ENCODE measurements at places on chromosomes 4 and X.

GRCh38 chrX:78035061-78035460 is 65.6 kb upstream of the PGAM4 start:
- DNase-seq: no peak

GRCh38 chr4:40412388-40412787 is 77.3 kb downstream of the CHRNA9 start:
- no peak for DNase-seq

- no peak for DNase-seq
These were observed 19.9 kb upstream of the TMSB4X start for GRCh38 chrX:12954981-12955380.

DNA sequence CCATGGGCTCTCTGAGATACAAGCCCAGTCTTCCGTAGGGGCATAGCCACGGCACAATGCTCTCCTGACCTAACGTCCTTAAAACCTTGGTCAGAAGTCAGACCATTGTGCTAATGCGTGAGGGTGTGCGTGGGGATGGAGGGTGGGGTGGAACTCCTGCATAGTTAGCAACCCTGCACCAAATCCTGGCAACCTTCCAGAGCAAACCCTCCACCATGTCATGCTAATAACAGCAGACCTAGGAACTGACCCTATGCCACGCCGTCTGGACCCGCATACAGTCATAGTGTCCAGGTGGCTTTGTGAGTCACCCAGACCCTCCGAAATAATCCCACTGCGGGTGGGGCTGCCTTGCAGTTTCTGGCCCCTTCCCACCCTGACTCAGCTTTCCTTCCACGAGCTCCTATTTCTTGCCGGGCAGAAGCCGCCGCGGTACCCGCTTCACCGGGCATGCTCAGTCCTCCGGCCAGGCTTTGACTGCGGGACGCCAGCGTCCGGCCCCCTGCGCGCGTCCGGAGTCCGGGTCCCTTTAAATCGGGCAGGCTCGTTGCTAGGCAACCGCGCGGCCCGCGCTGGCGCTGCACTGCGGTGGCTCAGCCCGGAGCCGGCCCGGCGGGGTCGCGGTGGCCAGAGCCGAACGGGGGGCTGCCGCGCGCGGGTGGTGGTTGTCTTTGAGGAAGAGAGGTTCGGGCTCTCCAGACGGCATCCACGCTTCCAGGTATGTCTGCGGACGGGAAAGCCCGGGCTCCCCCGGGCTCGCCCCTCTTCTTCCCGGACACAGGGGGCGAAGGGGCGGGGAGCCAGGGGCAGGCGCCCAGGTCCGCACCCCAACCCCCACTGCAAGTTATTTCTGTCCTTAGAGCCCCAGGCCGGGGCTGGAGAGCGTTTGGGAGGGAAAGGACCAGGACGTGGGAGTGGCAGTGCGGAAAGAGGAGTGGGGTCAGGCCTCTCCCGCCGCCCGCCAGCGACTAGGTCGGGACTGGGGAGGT is at the start of gene CCDC160:
CCDC160 (plus strand) TSS at position 557 of the 989 bp plus-strand sequence. CDS start 7,619 bp downstream, outside the sequence.
- DNase-seq: peak; percentile 3

DNA sequence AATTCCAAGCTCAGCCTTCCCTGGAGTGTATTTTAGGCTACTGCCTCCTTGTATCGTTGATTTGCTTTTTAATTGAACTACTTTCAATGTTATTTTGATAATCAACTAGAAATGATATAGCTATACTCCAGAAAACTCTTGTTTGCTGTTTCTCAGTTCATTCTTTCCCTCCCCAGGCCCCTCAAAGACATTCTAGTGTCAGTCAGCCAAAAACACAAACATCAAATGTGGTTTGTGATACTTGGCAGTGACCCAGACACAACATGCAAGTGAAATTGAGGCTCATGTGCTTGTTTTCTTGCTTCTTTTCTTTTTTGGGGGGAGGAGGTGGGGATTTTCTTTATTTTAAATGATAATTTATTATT is 7.6 kb downstream of the FAT4 start:
- DNase-seq: no peak

- no peak for DNase-seq
These were observed 76.7 kb upstream of the NDST3 start for GRCh38 chr4:117957571-117957970.

- DNase-seq: no peak
These were observed 350.1 kb downstream of the GRXCR1 start for GRCh38 chr4:43242606-43243005.

- DNase-seq: no peak
These were observed 75.2 kb downstream of the INTS12 start for GRCh38 chr4:105633241-105633640.

DNA sequence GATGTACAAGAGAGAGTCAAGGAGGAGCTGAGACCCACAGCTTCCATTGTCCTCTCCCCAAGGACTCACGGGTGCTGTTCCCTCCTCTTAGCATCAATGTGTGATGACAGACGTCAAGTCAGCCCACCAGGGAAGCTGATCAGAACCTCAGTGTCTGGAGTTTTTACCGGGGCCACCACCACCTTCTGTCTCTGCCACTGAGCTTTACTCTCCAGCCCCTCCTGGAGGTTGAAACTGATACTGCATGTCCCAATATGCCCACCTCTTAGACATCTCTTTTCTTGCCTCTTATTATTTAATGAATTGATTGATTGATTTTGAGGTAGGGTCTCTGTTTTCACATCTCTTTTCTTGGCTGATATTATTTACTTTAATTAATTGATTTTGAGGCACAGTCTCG is 10.3 kb upstream of the AKAP17A start:
- DNase-seq: peak; percentile 52

GRCh38 chrX:3820167-3820566 is 106.7 kb upstream of the PRKX start:
- no peak for DNase-seq

GRCh38 chr4:99029018-99029735 is 33.7 kb downstream of the METAP1 start:
- DNase-seq: no peak

GRCh38 chr4:122636697-122637096 is 15.8 kb upstream of the IL21 start:
- no peak for DNase-seq

- DNase-seq: no peak
These were observed 218.4 kb upstream of the BMP3 start for GRCh38 chr4:80812145-80812544.

DNA sequence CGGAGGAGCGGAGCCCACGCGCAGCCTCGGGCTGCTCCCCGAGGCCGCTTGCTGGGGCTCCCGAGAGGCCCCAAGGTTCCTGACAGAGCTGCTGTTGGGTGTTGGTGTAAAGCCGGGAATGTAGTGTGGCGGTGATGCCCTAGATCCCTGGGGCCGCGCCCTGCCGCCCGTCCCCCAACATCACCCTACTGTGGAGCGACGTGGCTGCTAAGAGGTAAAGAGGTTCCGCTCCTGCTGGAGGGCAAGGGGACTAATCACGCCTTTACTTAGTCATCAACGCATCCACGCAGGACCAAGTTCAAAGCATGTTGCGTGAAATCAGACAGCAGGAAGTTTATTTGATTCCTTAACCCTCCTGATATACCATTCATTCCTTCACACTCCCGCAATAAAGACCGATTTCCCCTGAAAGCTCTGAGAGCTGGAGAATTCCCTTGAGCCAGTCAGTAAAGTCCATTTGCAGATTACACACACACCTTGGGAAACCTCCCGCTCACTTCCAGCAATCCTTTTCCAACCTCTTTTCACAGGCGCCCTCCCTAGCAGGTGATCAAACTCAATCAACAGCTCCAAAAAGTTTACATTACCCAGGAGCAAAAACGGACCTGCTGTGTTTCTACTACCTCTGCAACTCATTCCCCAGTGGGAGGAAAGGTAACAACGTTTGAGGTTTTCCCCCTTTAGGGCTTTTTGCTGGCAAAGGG is 579 bp upstream of the GABRA2 start:
- no peak for DNase-seq

DNA sequence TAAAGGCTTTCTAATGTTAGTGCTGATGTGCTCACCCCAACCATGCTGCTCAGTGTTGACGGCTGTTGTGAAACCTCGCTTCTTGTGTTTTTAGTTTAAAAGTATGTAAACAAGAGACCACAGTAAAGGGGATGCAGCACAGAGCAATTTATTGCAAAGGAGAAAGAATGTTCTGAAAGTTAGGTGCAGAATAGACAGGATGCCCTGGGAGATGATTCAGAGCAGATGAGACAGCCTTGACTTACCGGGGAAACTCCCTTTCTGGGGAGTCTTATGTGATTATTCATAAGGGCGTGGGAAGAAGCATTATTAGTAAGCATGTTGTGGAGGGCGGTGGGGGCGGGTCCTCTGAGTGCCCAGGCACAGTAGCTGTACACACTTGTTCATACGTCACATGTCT is 47.7 kb downstream of the EVC start:
- DNase-seq: no peak

GRCh38 chrX:20252381-20253231 is 14.1 kb downstream of the RPS6KA3 start:
- DNase-seq: peak; percentile 35

GRCh38 chr4:31052519-31052918 is 332.4 kb downstream of the PCDH7 start:
- no peak for DNase-seq

GRCh38 chr4:184471881-184472613 is 2.3 kb downstream of the IRF2 start:
- DNase-seq: no peak

DNA sequence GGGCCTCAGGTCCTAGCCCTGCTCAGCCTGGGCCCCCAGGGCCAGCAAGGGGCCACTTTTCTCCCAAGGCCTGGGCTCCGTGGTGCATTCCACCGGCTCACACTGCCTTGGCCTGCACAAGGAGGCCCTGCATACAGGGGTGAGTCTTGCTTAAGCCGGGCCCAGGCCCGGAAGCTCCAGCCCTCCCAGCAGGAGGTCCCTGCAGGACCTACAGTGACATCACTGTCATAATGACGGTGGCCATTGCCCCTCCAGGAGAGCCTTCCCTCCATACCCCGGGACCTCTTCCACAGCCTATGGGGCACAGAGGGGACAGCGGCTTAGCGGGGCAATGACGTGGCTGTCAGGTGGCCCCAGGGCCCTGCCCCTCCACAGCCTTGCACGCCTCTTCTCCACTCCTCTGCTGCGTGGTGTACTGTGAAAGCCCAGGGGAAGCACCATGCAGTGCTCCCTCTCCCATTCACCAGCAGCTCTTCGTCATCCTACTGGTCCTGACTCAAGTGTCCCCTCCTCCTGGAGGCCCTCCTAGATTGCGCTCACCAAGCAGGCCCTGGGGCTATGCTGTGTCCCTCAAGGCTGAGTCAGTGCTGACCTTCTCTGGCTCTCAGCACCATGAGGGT is 32.3 kb upstream of the AFAP1 start:
- DNase-seq: peak; percentile 23

DNA sequence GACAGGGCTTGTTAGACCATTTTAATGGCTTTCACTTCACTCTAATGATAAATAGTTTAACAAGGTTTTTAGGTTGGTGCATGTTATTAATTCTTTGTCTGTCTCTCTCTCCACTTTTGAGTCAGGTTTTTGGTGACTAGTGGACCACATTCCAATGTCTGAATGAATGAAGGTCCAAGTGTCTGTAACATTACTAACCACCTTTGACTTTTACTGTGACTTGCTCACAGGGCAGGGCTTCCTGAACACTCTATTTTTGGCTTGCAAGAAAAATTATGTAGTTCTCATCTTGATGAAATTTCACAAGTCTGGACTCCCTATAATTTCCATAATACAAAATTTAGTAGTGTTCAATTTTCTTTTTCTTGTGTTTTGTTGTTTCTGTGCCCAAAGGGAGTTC is 78.9 kb upstream of the BMPR1B start:
- DNase-seq: no peak

- DNase-seq: peak; percentile 71
These were observed 3.7 kb upstream of the C4orf36 start for GRCh38 chr4:86895692-86896488.

- no peak for DNase-seq
These were observed 2.0 kb downstream of the PRKX start for GRCh38 chrX:3711331-3711917.

- no peak for DNase-seq
These were observed 12.9 kb upstream of the WDR19 start for GRCh38 chr4:39169426-39169825.

- DNase-seq: no peak
These were observed 304.7 kb downstream of the DCHS2 start for GRCh38 chr4:154186888-154187287.

- DNase-seq: no peak
These were observed 67.9 kb downstream of the GAB1 start for GRCh38 chr4:143404555-143404954.

- DNase-seq: no peak
These were observed 70.6 kb downstream of the MGST2 start for GRCh38 chr4:139736274-139736660.

- DNase-seq: no peak
These were observed 3.2 kb downstream of the MAGED1 start for GRCh38 chrX:51896626-51897025.

- DNase-seq: no peak
These were observed 56.2 kb downstream of the PROM1 start for GRCh38 chr4:16027626-16028025.

- peak; percentile 12 for DNase-seq
These were observed 773 bp downstream of the PRMT9 start for GRCh38 chr4:147683188-147683591.

DNA sequence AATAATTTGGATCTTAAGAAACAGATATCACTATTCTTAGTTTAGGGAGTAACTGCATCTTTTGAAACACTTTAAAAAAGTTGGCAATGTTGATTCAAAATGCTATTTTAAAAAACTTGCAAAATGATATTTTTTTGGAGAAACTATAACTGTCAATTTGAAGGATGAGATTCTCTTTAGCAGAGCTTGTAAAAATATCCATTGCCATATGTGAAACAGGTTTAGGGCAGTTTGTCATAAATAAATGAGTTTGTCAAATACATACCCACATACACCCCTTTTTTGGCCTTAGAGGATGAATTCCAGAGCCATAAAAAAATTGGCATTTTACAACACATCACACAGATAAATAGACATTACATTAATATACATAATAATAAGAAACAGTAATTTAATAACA is 174.6 kb downstream of the BMPR1B start:
- no peak for DNase-seq

DNA sequence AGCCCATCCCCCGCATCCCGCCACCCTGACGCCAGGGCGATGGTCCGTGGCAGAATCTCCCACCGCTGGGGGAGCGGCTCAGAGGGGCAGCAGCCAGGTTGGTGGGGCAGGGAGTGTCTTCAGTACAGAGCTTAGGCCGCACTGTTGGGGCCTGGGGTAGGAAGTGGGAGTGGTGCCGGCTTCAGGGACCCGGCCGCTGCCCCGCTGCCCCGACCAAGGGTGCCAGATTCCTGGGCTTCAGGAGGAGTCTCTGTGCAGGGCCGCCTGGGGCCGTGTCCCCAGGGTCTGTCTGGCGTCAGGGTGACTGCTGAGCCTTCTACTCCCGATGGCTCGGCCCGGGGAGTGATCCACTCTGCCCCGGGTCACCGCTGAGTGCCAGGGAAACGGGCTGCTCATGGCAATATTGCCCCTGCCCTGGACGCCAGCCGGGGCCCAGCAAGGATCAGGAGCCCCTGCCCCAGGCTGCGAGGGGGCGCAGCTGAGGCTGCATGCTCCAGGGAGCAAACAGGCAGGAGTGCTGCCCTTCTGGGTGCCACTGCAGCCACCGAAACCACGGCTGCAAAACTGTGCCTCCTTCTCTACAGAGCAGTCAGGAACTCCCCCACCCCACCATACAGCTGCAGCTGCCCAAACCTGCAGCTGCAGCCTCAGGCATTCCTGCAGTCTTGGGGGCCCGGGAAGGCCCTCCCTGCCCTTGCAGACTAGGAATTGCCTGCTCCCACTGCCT is 1206.1 kb downstream of the ARAP2 start:
- no peak for DNase-seq

GRCh38 chr4:145069361-145069760 is 28.6 kb downstream of the ANAPC10 start:
- DNase-seq: no peak
